Lung (tissue), 17 donors: ENCODE measurements at places on chromosomes 5 and 9. TPM values are rescaled to one million over a fixed set of nuclear protein-coding genes. Genes with fewer than 3 reads are reported as not detected.

Gene PLAC8L1
- polyA plus RNA-seq: 0.51 TPM

Gene ELOVL7
- 4.1 TPM for polyA plus RNA-seq

Gene NMUR2
- 0.49 TPM for polyA plus RNA-seq

Gene IL4
- not detected for polyA plus RNA-seq

Gene KCTD16
- 0.08 TPM for polyA plus RNA-seq

Gene FAM170A
- polyA plus RNA-seq: not detected

Gene CCDC152
- polyA plus RNA-seq: 0.65 TPM

Gene HACD4
- polyA plus RNA-seq: 4.3 TPM
